Stimulated activated CD4-positive, alpha-beta T cell treated with anti-CD3 and anti-CD28 coated beads, Interleukin-2, amount 100 ng/mL, for 24 hours (primary cell): ENCODE measurements at places on chromosomes 6 and 20.
A peak's percentile ranks its signal among the peaks of the same experiment; 100 is the strongest.

DNA sequence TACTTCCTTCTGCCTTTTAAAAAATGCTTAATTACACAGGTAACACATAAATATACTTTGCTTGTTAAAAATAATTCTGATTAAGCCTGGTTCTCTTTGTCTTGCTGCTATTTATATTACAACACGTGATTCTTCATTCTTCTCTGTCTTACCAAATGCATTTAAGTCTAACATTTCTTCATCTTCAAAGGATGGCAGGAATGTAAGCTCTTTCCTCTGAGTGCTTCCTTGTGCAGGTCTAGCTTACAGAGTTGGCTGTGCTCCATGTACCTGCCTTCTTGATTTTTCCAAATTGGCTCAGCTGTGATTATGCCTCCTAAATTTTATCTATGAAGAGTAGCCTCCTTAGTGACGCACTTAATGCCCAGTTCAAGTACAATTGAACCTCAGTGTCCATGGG, 44.4 kb downstream of the RNF144B start:
- DNase-seq, result no peak

- no peak for DNase-seq
These were observed 34.7 kb upstream of the SYNCRIP start for GRCh38 chr6:85677234-85677956.

DNA sequence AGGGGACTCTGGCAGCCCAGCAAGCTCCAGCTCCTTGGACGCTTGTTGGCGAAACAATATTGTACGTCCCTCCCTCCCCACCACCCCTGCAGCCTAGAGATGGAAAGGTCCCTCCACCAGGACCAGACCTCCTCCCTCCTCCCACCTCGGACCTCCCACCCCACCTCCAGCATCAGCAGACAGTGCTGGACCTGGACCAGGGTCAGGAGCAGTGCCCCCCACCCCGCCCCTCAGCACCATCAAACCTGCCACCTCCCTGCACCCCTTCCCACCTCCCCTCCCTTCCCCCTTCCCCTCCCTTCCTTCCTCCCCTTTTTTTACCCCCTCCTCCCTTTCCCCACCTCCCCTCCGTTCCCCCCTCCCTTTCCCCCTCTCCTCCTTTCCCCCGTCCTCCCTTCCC, 98.4 kb downstream of the TAF4 start:
- DNase-seq, result no peak

DNA sequence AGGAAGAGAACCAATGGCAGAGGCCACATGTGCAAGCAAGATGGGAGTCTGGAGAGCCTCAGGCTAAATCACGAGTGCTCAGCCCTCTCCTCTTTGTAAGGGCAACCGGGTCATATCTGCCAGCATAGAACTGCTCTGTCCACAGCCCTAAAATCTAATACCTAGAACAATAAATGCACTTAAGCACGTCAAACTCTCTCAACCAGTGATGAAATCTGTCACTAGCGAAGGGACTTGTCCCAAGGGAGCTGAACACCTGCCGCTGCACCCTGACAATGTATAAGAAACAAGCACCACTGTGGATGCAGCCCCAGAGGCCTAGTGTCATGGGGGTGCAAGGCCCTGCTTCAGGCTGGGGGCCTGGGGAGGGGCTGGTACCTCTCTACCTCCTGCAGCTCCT, 82.5 kb downstream of the PRL start:
- no peak for DNase-seq

- DNase-seq, result no peak
These were observed at the start of gene PTK6 for GRCh38 chr20:63536997-63537524. PTK6 (minus strand) TSS chr20:63537376; CDS start chr20:63537314, 62 bp downstream.

GRCh38 chr6:81562169-81562568, 190.3 kb downstream of the TENT5A start:
- DNase-seq, result no peak

GRCh38 chr6:35522660-35523658, 10.3 kb upstream of the TULP1 start:
- peak; percentile 87 for DNase-seq

- DNase-seq, result no peak
These were observed 1.8 kb upstream of the VIP start for GRCh38 chr6:152748843-152749242.

- DNase-seq, result no peak
These were observed 29.0 kb upstream of the SRF start for GRCh38 chr6:43142101-43142500.

- no peak for DNase-seq
These were observed 92.9 kb downstream of the FOXC1 start for GRCh38 chr6:1702580-1703051.
